Epithelial cell of alveolus of lung (primary cell): ENCODE measurements at places on chromosomes 16 and 17. TPM values are rescaled to one million over a fixed set of nuclear protein-coding genes. Genes with fewer than 3 reads are reported as not detected.

Gene OGFOD3
- total RNA-seq, result 34.5 and 55.1 TPM in 2 replicates

Gene MYADML2
- total RNA-seq, result not detected in 2 replicates

Gene STXBP4
- total RNA-seq, result 6.2 and 9.5 TPM in 2 replicates

Gene CACNG4
- total RNA-seq, result 0.26 TPM in 1 of 2 replicates, not detected in the other

Gene CBFA2T3
- not detected in 2 replicates for total RNA-seq

Gene CCL14
- not detected in 2 replicates for total RNA-seq

Gene KRTAP9-2
- total RNA-seq, result not detected in 2 replicates

Gene IL17C
- 1.3 TPM in 1 of 2 replicates, not detected in the other for total RNA-seq

Gene MYH13
- not detected in 2 replicates for total RNA-seq

Gene DLG4
- total RNA-seq, result 11.8 and 18.9 TPM in 2 replicates

Gene HS3ST4
- total RNA-seq, result not detected in 2 replicates

Gene CTRB1
- not detected in 2 replicates for total RNA-seq

Gene NF1
- 26.5 and 33.0 TPM in 2 replicates for total RNA-seq

Gene CSF3
- 1.5 and 76.0 TPM in 2 replicates for total RNA-seq
